ENCODE measurements at places on chromosomes 1 and 21.

DNA sequence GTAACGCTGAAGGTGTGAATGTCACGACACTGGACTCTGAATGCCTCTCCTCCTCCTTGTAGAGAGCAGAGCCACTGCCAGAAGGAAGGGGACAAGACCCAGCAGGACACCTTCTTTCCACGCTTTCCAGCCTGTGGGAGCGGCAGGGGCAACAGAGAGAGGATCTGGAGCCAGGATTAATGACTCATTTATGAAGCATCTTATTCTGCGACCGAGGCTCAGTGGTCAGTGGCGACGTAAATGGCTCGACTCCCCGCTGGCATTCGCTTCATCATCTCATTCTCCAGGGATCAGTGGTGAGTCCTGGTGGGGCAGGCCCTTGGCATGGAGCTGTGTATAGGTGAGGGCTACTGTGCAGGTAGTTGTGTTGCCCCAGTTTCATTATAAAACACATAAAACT lies 4.6 kb downstream of the SLC37A1 start:
- DNase-seq: peak; percentile 40

DNA sequence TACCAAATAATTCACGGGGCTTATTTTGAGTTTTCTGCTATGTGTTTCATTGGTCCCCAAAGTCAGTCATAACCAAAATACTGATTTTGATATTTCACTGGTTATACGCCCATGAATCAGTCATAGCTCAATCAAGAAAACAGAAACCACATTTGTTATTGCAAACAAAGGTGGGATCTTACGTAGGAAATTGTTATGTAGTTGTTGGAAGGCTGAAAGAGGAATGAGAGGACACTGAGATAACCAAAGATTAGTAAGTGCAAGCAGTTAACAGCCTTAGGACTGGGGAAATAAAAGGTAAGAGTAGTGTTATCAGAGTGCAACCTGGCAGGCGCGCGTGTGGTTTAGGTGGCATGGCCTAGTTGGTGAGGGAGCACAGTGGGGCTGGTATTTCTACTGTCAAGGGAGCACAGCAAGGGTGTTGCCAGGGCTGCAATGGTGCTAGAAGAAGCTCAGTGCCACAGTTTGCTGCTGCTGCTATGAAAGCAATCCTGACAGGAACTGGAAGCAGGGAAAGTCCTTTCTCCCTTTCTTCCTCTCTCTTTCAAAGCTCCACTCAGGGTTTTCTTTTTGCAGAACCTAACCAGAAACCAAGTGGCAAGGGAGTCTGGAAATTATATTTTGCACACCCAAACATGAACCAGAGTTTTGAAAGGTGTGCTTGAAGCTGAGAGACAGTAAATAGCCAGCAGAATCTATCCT lies 33.7 kb downstream of the RTCA start:
- DNase-seq: no peak

- no peak for DNase-seq
These were observed 8.1 kb downstream of the NCF2 start for GRCh38 chr1:183582021-183582713.

GRCh38 chr1:207093944-207094343 lies 5.3 kb downstream of the C4BPB start:
- no peak for DNase-seq

DNA sequence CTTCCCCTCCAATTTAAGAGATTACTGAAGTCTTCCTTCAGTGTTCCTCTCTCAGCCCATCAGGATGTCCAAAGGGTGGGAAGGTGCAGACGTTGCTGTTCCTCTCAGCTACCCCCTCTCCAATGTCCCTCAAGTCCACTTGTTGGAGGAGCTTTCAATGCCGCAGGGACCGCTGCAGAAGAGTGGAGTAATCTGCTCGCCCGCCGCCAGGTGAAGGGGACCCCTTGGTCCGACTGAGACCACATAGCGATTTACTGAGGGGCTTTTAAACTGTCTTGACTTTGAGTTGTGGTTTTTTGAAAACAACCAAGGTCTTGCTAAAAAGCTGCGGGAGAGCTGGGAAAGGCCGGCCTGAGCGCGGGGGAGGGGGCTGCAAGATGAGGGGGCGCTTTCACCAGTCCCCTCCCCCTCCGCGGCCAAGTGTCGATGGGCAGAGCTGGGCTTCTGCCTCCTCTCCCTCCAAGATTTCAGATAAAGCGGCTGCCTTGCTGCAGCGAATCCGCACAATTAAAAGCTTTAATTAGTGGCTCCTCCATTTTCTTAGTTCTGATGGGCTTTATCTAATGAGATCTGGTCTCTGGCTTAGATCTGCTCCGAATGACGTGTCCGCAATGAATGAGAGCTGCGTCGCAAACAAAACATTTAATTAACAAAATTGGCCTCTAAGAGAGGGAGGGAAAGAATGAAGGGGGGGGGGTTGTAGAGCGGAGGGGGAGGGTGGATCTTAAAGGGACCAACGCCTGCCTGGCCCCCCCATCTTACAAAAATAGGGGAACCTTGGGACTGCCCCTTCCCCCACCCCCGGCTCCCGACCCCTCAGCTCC lies 5.9 kb downstream of the LMO4 start:
- peak; percentile 17 for DNase-seq

DNA sequence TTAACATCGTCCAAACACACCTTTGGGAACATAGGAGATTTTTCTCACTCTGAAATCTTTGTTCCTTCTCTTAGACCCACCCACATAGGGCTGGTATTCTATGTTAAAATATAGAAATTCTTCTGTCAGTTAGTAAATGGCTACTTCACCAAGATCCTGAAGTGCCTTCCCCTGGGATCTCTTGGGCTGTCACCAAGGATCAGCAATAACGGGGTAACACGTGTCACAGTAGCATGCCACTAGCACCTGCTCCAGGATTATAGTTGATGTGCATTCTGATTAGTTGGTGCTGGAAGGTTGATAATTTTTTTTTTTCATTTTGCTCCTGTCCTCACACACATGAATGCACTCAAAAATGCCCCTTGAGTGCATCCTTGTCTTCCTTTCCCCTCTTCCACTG lies 298.7 kb downstream of the NTNG1 start:
- no peak for DNase-seq

DNA sequence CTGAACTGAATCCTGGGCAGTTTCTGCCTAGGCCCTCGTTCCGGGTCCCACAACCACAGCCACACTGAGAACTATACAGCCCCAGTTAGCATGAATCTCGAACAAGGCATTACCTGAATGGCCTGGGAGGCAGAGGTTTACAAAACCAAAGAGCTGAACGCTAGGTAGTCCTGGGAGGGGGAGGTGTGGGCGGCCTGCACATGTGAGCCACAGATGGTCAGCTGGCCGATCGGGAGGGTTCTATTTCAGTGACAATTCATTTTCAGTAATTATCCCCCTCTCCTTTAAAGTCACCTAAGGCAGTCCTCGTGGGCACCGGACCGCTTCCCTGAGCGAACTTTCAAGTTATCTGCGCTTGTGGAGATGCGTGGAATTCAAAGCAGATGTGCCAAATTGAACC lies 111.9 kb downstream of the GLIS1 start:
- no peak for DNase-seq

- DNase-seq: peak; percentile 60
These were observed 15.2 kb downstream of the POGZ start for GRCh38 chr1:151443846-151444782.

DNA sequence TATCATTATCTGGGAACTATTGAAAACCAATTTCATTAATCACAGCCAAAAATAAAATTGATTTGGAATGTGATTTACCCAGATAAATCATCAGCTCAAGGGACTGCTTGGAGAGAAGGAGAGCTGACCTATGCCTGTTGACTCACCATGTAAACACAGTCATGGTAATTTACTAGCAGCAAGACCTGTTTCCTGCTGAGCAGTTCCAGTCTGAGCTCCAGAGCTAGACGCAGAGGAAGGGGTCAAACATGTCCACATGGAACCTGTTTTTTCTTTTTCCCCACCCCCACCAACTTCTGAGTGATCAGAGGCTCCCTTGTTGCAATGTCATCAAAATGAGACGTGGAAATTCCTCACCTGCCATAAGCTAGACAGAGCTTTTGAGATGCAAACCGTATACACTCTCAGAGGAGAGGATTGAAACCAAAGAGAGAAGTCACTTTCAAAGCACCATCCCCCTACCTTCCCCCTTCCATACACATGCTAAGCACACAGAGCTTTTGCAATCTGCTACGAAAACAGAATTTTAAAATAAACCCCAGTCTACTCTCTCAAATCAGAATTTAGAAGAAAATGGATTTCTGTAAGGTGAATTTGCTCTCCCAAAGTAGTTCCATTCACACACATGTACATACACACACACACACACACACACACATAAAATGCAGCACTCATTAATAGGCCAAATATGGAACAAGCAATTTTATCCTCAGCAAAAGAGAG lies 55.9 kb upstream of the PTGFRN start:
- DNase-seq: peak; percentile 96

GRCh38 chr1:230076121-230076520 lies 9.1 kb downstream of the GALNT2 start:
- no peak for DNase-seq

GRCh38 chr1:225554216-225554812 lies 98.6 kb downstream of the ENAH start:
- no peak for DNase-seq

DNA sequence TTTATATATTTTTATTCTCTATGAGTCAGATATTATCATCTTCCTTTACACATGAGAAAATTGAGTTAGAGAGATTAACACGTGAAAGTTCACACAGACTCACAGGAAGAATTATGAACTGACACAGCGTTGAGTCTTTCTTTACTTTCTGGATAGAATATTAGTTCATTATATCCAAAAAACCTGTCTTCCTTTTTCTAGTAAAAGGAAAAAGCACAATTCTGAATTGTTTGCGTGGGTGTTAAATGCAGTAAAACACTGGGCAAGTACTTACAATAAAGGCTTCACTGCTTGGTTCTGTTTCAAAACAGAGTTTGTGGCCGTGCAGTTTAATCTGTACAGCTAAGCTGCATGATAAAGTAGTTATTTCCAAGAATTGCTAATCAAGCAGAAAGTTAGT lies 10.8 kb downstream of the MAGI3 start:
- DNase-seq: no peak

DNA sequence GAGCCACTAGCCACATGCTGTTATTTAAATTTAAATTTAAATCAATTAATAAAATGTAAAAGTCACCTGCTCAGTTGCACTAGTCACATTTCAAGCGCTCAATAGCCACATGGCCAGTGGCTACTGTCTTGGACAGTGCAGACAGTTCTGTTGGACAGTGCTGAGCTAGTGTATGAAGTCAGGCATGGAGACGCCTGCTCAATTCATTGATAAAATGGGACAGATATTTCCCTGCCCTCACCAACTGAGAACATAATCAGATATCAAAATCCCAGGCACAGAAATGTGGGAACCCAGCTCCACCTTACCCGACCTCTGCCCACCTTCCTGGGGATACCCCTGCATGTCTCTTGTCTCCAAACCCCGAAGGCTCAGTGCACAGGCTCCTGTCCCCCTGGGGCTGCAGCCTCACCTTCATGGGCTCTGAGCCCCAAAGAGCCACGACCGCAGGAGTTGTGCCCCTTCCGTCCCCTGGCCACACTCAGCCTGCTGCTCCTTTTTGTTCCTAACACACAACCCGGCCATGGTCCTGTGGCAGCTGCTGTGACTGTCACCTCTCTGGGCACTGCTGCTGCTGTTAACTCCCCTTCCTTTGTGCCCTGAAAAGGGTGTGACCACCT lies 63.5 kb downstream of the TCP10L start:
- no peak for DNase-seq

GRCh38 chr1:165612062-165612461 lies 19.0 kb upstream of the MGST3 start:
- no peak for DNase-seq

DNA sequence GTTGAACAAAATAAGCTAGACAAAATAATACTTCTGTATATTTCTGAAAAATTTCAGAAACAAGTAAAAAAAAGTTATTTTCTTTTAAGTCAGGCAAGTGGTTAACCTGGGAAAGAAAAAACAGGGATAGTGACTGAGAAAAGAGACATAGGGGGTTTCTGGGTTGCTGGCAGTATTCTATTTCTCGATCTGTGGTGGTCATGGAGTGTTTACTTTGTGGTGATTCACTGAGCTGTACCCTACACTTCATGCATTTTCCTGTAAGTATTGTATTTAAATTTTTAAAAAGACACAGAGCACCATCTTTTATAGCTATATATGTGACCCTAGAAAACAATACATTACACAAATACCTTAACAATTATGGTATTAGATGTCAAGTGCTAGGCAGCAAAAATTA lies 58.2 kb downstream of the ZNF644 start:
- DNase-seq: no peak
